ENCODE measurements at places on chromosomes 2 and 18.

DNA sequence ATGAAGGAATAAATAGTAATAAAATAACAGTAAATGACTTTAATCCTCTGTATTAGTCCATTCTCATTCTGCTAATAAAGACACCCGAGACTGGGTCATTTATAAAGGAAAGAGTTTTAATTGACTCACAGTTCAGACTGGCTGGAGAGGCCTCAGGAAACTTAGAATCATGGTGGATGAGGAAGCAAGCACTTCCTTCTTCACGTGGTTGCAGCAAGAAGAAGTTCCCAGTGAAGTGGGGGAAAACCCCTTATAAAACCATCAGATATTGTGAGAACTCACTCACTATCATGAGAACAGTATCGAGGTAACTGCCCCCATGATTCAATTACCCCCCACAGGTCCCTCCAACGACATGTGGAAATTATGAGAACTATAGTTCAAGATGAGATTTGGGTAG is 727.9 kb upstream of the LINC00305 start:
- DNase-seq = no peak

GRCh38 chr18:29321561-29321960 is 1144.6 kb upstream of the CDH2 start:
- DNase-seq = no peak

GRCh38 chr2:13574831-13575230 is 858.1 kb downstream of the TRIB2 start:
- DNase-seq = no peak

- DNase-seq = peak; percentile 69
Observed at GRCh38 chr2:2542966-2543611, 212.0 kb upstream of the MYT1L start.

- no peak for DNase-seq
Observed at GRCh38 chr2:43426305-43427031, 169.4 kb downstream of the THADA start.

Measured in right kidney (tissue), 9 donors.